ENCODE measurements at places on chromosomes 5 and 9.

GRCh38 chr5:22852807-22853660 lies at the start of gene CDH12:
Gene CDH12 (minus strand): TSS chr5:22853344.
- peak; percentile 58 for DNase-seq

DNA sequence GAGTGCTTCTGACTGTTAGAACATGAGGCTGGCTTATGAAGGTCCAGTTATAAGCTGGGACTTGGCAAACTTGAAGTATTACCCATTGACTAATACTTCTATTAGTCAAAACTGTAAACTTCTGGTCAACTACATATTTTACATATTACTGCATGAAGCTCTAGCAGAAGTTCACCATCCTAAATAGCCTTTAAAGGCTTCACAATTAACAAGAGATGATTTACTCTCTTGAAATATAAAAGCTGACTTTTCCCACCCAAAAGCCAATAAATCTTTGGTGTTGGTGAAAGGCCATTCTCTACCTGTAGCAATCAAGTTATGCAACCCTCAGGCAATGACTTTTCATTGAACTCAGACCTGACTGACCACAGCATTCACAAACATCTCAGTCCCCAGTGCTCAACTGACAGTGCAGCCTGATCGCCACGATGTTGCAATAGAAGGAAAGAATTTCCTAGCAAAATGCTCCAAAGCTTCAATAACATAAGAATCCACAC lies 345.6 kb downstream of the EBF1 start:
- no peak for DNase-seq

DNA sequence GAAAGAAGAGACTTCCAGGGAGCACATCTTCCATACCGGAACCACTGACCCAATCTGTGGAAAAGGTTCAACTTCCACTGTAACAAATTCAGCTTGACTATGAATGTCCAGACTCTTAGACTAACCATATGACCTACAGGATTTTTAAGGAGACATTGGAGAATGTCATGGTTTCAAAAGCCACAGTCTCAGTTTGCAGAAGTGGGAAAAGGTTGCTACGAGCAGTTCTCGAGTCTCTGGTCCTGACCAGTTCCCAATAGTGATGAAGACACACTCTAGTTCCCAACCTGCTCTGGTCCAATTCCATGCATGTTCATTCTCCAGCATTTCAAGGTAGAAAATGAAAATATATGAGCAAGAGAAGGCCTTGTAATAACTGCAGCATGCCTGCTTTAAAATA lies 158.0 kb downstream of the MAPKAP1 start:
- DNase-seq: no peak

GRCh38 chr5:170484847-170485615 lies 18.8 kb upstream of the KCNIP1 start:
- DNase-seq: no peak

DNA sequence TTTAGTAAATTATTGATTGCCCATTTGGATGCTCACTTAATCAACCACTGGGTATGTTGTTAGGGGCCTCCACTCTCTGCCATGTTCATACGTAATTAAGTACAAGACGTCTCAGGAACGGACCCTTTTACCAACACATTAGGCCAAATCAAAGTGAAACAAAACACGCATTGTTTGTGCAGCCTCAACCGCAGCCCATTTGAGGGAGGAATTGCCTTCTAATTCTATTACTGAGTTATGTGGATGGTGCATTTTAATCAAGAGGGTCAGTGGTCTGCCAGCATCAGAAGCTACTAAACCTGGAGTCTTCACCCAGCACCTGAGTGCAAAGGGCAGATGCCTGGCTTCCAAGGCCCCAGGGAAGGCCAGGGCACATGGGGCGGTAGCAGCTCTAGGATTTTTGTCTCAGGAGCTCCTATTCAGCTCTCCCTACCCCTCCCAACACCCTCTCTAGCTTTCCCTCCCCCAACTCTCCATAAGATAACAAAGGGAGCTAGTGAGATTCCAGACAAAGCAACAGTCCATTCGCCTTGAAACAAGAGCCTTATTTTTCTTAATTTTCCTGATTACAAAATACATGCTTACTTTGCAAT lies 7.9 kb upstream of the MED27 start:
- no peak for DNase-seq

- DNase-seq: no peak
Observed at GRCh38 chr5:157713830-157714595, 17.2 kb upstream of the THG1L start.

- no peak for DNase-seq
Observed at GRCh38 chr5:11596657-11597071, 307.6 kb downstream of the CTNND2 start.

DNA sequence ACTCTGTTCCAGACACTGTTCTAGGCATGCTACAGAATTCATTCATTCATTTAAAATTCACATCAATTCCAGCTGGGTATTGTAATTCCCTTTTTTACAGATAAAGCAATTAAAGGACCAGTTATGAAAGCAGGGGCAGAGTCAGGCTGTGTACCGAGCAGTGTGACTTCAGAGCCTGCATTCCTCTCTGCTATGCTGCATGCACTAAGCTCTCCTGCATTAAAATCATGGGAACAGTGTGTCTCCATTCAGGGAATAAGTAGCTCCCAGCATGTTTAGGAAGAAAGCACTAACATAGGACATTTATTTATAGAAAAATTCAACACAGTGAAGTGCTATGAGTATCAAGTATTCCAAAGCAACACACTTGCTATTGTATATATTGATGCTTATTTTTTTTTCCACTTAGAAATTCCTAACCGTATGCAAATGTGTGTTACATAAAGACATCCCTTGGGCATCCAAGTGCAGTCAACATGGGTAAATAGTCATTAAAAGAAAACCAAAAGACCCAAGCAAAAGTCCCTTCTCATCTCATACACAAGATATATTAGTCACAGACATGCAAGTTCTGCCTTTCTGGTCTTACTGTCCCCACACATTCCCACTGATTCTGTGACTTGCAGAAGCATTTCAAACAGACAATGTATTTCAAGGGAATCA lies 173.7 kb downstream of the GABRB2 start:
- DNase-seq: peak; percentile 78

DNA sequence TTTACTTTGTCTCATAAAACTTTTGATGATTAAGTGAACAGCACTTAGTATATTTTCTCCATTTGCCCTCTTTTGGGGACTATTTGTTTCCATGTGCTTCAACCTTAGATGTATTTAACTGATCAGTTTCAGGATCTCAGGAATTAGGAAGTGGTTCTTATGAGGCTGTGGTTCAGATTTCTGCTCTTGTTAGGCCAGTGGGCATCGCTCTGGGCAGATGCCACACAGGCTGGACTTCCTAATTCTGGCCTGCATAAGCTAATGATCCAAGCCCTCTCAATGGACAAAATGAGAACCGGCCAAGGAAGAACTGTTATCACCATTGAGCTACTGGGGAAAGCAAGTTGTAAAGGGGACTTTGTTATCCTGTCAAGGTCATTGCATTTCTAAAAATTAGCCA lies 6.9 kb downstream of the ARHGAP26 start:
- DNase-seq: no peak

- peak; percentile 71 for DNase-seq
Observed at GRCh38 chr9:137907776-137908175, 30.2 kb downstream of the CACNA1B start.

DNA sequence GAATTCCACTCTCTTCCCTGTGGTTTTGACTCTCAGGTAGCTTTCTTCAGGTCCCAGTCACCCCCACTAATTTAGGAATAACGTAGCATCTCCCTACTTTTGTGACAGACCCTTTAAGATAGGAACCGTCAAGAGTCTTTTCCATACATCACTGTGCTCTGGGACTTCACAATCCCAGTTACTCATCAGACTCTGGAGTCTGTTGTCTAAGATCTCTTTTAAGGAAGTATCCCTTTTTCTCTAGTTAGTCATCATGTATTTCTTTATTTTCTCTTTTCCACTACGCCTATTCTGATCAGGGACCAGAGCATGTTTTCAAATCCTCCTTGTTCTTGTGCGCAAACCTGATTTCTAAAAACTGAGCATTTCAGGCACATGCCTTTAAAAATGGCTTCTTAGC lies 143.0 kb downstream of the GOLPH3 start:
- no peak for DNase-seq

DNA sequence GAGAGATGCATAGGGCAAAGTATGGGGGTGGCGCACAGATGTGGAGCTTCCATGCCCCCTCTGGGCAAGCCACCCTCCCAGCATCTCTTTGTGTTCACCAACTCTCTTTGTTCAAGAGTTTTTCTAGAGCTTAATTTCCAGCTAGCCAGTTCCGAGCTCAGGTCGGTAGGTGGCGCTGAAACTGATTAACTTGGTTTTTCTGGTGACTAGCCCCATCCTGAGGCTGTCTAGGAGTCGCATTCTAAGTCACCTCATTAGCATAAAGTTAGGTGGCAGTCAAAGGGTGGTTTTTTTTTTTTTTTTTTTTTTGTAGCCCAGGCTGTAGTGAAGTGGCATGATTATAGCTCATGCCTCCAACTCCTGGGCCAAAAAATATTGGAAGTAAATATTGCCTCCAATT lies 476.4 kb downstream of the KDM4C start:
- DNase-seq: peak; percentile 36
